ENCODE measurements at places on chromosomes 5 and 9. TPM values are rescaled to one million over a fixed set of nuclear protein-coding genes. Genes with fewer than 3 reads are reported as not detected.

The OBP2B gene
- 0.33 TPM for total RNA-seq

The RAB3C gene
- total RNA-seq = 42.0 TPM

The KCNN2 gene
- total RNA-seq = 1.8 TPM

- no peak for ATAC-seq
Measured at GRCh38 chr9:742914-743589, 98.4 kb upstream of the DMRT1 start.

GRCh38 chr5:8660133-8660893 lies 791.4 kb downstream of the MTRR start:
- ATAC-seq = no peak

- no peak for ATAC-seq
Measured at GRCh38 chr5:80061547-80061946, 26.4 kb downstream of the THBS4 start.

DNA sequence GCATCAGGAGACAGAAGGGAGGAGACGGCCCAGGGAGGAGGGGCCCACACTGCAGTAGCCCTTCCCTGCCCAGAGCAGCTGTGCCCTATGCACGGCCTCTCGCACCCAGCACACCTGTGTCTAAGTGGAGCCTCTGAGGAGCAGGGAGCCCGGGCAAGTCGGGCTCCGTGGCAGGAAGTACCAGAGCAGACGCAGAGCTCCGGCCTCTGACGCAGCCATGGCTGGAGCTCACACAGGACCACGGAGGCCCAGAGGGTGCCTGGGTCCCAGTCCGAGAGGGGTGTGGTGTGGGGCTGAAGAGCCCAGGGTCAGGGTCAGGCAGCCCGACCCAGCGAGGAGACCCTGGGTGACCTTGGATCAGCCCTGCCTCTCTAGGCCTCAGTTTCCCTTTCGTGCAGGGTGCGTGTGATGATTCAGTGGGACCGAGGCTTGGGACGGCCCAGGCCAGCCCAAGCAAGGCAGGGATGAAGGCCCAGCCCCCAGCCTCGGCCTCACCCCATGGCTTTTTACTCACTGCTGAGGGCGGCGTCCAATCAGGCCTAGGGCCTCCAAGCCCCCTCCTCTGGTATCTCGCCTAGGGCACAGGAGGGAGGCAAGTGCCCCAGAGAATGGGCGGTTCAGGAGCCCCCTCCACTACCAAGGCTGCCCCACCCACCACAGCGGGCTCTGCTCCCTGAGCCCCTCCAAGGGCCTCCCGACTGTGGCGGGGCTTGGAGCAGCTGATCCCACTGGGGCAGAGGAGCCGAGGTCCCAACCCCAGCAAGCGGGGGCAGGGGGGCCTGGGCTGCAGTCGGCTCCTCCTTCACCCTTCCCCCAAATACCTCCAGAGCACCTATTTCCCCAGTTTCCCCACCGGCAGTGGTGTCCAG lies 4.3 kb upstream of the AGPAT2 start:
- no peak for ATAC-seq

DNA sequence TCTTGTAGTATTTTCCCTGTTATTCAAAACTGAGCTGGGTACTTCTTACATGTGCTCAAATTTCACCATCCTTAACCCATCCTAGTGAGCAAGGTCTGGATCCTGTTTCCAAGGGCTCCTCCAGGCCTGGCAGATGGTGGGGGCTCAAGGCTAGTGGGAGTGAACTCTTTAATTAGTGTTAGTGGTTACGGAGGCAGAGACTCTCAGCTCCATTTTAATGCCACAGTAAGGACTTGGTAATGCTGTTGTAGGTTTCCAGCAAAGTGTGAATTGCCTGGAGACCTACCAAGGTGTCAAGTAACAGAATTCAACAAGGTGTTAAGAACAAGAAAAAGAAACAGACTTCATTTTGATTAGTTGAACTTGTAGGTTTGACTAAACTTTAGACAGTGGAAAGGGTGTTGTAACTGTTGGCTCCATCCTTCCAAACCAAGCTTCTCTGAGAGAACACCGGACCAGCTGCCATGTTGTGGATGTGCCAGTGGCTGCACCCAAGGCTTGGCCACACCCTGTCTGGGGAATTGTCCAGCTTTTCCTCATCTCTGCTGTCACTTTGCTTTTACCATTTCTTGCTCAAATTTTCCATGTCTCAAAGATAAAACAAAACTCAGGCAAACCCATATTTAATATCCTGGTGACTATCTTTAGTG lies 98.7 kb downstream of the ADCY2 start:
- no peak for ATAC-seq

DNA sequence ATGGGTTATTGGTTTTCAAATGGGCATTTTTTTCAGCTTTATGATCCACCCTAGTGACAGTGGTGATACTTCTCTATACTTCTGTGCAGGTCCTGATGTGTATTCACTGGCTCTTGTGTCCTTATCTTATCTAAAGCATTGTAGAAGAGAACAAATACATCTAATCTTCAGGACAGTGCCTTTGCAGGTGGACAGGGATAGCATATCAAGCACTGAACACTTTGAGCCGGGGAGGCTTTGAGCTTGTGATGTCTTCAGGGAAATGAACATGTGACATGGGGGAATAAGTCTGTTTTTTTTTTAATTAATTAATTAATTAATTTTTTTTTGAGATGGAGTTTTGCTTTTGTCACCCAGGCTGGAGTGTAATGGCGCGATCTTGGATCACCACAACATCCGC lies 115.5 kb upstream of the KLF4 start:
- ATAC-seq = no peak

- ATAC-seq = no peak
Measured at GRCh38 chr9:84314306-84314705, 26.3 kb downstream of the SLC28A3 start.

- ATAC-seq = no peak
Measured at GRCh38 chr9:110258690-110259091, 2.4 kb upstream of the TXN start.
